HT-29 (cell line): ENCODE measurements at places on chromosomes 6 and 20.

- DNase-seq, result no peak
Measured at GRCh38 chr6:11126876-11127275, 15.4 kb upstream of the ERVFRD-1 start.

GRCh38 chr20:52047811-52048764 lies 143.5 kb downstream of the ZFP64 start:
- peak; percentile 50 for DNase-seq

GRCh38 chr6:4848382-4849068 lies 72.3 kb downstream of the CDYL start:
- peak; percentile 56 for DNase-seq

DNA sequence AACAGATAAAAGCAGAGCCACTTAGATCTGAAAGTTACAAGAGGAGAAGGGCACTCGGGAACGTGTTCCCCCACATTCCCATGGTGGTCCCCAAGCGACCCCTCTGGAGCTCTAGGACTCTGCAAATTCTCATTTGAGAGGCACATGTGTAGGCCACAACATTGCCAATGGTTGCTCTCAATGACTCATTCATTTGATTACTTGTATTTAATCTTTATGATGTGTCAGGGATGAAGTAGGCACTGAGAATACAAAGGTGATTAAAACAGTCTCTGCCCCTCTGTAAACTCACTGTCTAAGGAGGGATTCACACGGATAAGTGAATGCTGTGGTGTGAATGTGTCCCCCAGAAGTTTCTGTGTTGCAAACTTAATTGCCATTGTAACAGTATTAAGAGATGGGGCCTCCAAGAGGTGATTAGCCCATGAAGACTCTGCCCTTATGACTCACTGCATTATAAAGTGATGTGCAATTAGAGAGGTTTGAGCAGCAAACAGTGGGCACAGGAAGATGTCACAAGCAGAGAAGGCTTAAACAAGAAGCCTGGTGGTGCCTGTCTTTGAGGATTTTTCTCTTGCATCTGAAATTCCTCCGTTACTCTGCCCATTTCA lies 34.0 kb upstream of the TRAM2 start:
- peak; percentile 72 for DNase-seq

GRCh38 chr6:17869010-17869752 lies 118.3 kb downstream of the KIF13A start:
- no peak for DNase-seq

- DNase-seq, result peak; percentile 50
Measured at GRCh38 chr20:36572701-36573102, 695 bp upstream of the TGIF2 start.

- no peak for DNase-seq
Measured at GRCh38 chr6:143465546-143465945, 14.9 kb downstream of the PEX3 start.

- no peak for DNase-seq
Measured at GRCh38 chr20:54290636-54291035, 82.7 kb downstream of the PFDN4 start.

DNA sequence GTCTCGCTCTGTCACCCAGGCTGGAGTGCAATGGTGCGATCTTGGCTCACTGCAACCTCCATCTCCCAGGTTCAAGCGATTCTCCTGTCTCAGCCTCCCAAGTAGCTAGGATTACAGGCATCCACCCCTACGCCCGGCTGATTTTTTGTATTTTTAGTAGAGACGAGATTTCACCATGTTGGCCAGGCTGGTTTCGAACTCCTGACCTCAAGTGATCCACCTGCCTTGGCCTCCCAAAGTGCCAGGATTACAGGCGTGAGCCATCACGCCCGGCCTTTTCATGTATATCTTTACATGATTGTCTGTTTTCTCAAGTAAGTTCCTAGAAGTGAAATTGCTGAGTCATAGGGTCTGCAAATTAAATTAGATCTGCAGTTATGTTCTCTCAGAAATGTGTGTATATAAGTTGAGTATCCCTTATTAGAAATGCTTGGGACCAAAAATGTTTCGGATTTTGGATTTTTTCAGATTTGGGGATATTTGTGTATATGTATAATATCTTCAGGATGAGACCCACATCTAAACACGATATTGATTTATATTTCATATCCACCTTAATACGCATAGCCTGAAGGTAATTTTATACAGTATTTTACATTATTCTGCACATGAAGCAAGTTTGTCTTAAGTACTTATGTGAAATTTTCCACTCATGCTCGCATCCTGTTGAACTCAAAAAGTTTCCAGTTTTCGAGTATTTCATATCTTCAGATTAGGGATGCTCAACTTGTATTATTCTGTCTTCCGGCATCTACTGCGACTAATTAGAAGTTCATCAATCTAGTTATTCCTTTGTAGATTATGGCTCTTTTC lies 40.4 kb downstream of the TAB2 start:
- no peak for DNase-seq

DNA sequence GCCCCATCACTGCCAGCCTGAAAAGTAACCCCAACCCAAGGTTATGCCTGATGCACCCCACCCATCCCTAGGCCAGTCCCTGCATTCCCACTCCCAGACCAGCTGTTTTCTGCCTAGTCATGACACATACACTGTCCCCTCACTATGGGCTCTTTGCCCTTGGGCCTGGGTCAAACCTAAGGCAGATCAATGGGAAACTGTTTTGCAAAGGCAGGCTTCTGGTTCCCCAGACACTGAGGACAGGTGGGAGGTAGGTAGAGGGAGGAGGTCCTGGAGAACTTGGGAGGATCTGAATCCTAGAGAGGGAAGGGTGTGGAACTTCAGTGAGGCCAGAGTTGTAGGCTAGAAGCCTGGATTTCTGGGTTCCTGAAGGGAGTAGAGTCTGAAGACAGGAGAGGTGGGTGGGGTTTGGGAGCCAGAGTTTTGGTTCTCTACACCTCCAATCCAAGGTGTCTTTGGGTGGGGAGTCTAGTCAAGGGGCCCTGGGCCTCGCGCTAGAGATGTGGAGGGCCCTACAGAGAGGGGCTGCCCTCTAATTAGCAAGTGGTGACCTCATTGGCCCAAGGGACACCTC lies 2.0 kb downstream of the CLIC1 start:
- no peak for DNase-seq

DNA sequence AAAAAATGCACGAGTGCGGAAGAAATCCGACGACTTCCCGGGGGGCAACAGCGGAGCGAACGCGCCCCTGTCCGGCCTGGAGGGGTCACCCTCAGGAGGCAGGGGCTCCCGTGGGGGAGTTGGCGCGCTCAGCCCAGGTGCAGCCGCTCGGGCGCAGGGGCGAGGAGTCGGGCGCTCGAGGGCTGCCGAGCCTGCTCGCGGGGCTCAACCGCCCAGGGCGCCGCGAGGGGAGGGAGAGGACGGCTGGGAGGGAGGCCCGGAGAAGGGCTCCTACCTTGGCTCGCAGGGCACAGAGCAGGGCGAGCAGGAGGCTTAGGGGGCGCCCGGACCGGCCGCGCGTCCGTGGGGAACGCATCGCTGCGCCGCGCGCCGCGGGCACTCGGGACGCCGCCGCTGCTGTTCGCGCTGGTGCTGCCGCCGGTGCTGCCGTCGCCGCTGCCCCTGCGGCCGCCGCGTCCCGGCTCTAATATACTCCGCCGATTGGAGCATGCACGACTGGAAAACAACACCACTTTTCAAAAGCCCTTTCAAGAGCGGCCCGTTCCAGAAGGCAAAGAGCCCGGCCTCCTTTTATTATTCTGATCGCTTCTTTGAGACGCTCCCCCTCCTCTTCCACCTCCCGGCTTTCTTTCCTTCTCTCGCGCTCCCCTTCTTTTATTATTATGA lies 490 bp downstream of the JAG1 start:
- DNase-seq, result no peak

DNA sequence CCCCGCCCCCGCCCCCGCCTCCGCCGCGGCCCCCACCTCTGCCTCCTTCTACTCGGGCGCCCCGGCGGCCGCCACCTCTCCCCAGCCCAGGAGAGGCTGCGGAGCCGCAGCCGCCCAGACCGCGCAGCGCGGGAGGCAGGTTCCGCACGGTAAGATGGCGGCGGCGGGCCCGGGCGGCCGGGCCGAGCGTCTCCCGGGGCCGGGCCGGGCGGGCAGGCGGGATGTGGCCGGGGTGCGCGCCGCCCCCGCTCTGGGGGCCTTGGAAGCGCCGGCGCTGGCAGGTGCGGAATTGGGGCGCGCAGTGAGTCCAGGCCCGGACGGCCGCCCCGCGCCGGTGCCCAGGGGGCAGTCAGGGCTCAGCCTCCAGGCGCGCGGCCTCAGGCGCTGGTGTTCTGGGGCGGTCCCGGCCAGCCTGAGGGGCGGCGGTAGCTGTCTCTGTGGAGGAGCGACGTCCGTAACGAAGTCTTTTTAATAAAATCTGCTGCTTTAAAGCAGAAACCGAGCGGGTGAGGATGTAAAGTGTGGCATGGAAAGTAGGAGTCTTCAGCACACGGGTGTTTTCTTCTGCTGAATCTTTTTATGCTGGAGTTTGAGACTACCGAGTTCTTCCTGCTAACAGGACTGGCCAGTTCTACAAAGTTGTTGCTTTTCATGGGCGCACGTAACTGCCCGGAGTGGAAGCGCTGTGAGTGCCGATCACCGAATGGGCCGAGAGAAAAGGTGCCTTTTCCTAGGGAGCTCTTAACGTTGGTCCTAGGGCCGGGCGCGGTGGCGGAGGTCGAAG lies at the start of gene GID8:
Gene GID8, plus strand, starts transcription at position 43 of the 784 bp plus-strand sequence. CDS start 3,356 bp downstream, outside the sequence.
- peak; percentile 80 for DNase-seq

- no peak for DNase-seq
Measured at GRCh38 chr6:3306848-3307247, 48.1 kb downstream of the PSMG4 start.

GRCh38 chr20:63635431-63636141 lies 8.7 kb upstream of the GMEB2 start:
- no peak for DNase-seq

GRCh38 chr6:3045369-3045768 lies 22.9 kb upstream of the RIPK1 start:
- no peak for DNase-seq

- DNase-seq, result no peak
Measured at GRCh38 chr6:15246666-15247499, 1.0 kb downstream of the JARID2 start.

DNA sequence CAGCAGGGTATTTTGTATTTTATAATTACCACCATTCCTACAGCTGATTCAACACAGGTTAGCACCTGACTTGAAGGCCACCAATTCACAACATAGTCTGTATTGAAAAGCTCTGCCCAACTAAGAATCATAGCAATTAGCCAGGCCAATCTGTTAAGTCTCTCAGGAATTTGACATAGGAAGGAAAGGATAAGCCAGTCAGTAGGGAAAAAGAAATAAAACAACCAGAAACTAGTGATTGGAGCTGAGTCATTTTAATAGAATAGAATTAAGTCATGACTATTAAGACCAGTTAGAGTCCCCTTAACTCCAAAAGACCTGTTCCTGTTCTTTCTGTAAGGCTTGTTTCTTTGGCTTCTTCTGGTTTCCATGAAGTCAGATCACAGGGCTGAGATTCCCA lies 8.1 kb downstream of the RANBP9 start:
- no peak for DNase-seq

GRCh38 chr20:46709055-46709458 lies 392 bp upstream of the SLC2A10 start:
- DNase-seq, result peak; percentile 15

DNA sequence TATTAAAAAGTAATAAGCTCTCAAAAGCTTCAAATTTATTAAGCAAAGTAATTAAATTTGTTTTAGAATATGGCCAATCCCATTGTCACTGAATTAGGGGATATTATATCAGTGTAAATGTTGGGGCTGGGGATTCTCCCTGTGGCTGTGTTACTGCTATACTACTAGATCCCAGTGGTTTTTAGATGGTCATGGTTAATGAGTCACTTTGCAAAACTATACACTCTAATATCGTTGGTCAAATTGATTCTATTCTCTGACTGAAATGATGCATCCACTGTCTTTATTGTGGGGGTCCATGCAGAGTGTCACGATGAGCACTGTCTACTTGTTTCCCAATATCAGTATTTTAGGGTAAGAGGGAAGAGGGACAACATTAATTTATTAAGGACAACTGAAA lies 336.9 kb upstream of the PREP start:
- DNase-seq, result no peak

GRCh38 chr6:160960839-160961238 lies 30.7 kb upstream of the MAP3K4 start:
- no peak for DNase-seq

DNA sequence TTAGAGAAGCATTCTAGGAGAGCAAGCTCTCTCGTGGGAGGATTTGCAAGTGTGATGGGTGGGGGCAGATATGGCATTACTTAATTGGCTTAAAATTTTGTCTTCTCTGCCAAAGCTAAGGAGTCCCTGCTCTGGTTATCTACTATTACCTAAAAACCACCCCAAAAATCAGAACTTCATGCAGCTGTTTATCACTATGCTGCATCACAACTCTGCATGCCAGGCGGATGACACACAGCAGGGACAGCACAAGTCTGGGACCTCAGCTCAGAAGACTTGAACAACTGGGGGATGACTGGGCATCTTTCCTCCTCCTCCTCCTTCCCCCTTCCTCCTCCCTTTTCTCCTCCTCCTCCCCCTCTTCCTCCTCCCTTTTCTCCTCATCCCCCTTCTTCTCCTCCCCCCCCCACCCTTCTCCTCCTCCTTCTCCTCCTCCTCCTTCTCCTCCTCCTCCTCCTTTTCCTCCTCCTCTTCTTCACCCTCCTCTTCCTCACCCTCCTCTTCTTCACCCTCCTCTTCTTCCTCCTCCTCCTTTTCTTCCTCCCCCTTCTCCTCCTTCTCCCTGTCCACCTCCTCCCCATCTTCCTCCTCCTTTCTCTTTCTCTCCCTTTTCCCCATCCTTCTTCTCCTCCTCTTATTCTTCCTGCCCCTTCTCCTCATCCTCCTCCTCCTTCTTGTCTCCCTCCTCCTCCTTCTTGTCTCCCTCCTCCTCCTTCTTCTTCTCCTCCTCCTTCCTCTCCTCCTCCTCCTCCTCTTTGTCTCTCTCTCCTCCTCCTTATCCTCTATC lies 218.6 kb upstream of the PMEPA1 start:
- no peak for DNase-seq

DNA sequence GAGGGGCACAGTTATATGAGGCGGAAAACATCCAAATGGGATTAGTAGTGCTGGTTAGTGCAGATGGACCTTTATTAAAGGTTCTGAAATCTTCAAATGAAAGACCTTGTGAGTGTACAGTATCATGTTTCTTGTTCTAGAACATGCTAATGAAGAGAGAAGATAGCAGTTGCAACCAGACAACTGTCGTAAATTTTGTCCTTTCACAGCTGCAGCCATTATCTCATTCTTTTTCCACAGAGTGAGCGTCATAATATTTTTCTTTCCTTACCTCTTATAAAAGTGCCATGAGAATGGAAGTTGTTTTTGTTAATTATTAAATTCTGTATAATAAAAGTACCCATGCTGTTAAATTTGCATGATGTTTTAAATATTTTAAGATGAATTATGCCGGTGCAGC lies 4.4 kb upstream of the C6orf163 start:
- no peak for DNase-seq

GRCh38 chr6:30712441-30712945 lies 4.6 kb downstream of the MDC1 start:
- no peak for DNase-seq

- DNase-seq, result no peak
Measured at GRCh38 chr6:160742090-160742489, 40.0 kb downstream of the PLG start.

DNA sequence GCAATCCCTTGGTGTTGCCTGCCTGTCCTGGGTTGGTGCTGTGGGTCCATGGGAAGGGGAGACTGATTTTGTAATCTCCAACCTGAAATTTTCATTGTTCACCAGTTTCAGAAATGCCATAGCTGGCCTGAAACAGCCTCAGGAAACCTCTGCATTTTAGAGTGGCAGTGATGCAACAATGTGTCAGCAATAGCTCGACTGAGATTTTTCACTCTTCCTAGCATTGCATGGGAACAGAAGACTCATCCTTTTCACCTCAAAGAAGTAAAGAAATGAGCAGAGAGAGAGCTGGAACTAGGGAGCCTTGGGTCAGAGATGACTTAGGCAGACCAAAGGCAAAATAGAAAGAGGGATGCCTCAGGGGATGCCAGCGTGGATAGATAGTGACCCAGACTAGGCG lies 23.7 kb upstream of the TMEM14A start:
- DNase-seq, result no peak
